D341Med (cell line): ENCODE measurements at places on chromosomes 16 and 17.

- DNase-seq: no peak
Measured at GRCh38 chr17:65583921-65584603, 22.6 kb upstream of the AXIN2 start.

DNA sequence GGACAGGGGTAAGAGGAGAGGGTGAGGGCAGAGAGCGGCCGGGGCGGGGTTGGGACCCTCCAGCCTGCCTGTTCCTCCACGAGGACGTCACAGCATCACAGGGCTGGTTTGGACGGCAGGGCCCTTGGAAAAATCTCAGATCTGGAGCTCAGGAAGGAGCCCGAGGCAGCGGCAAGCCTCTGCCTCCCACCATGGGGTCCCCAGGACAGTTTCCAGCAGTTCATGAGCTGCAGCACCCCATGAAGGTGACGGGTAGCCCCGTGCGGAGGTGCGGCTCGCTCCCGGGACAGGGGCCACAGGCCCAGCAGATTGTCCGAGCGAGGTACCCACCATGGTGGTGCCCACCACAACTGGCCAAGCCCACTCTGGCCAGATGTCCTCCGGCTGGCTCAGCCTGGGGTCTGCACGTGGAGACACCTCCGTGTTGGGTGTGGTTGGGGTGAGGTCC, 21.3 kb downstream of the TPSD1 start:
- no peak for DNase-seq

GRCh38 chr16:53892155-53892554, 188.2 kb downstream of the FTO start:
- DNase-seq: peak; percentile 60

- no peak for DNase-seq
Measured at GRCh38 chr16:89624777-89625761, 11.6 kb downstream of the DPEP1 start.

GRCh38 chr17:250487-251300, 69.2 kb upstream of the DOC2B start:
- no peak for DNase-seq

DNA sequence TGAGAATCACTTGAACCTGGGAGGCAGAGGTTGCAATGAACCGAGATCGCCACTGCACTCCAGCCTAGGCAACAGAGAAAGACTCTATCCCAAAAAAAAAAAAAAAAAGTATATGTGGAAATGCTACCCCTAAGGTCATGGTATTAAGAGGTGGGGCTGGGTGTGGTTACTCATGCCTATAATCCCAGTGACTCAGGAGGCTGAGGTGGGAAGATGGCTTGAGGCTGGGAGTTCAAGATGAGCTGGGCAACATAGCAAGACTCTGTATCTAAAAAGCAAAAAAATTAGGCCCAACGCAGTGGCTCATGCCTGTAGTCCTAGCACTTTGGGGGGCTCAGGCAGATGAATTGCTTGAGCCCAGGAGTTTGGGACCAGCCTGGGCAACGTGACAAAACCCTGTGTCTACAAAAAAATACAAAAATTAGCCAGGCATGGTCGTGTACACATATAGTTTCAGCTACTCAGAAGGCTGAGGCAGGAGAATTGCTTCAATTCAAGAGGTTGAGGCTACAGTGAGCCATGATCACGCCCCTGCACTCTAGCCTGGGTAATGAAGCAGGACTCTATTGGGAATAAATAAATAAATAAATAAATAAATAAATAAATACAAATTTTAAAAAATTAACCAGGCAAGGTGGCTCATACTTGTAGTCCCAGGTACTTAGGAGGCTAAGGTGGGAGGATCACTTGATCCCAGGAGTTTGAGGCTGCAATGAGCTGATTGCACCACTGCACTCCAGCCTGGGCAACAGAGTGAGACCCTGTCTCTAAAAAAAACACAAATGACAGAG, 32.3 kb upstream of the NUFIP2 start:
- no peak for DNase-seq

DNA sequence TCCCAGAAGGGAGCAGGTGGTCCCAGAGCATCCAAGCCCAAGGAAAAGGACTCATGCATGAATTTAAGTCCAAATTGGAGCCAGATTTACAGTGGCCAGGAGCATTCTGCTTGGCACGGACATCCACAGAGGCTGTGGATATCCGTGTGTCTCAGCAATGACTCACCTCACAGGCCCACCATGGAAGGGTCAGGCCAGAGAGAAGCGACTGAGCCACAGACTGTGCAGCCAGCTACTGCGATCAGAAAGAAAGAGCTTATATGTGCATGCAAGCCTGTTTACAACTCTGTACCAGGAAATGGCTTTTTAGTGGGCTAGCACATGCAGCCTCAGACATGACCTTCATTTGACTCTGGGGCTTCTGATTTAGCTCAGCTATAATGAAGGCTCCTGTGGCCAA, 231.0 kb downstream of the C16orf95 start:
- DNase-seq: no peak

- DNase-seq: no peak
Measured at GRCh38 chr16:59864981-59865666, 1131.0 kb upstream of the GOT2 start.

GRCh38 chr16:55872130-55872529, 3.0 kb downstream of the CES5A start:
- DNase-seq: no peak

- DNase-seq: peak; percentile 86
Measured at GRCh38 chr16:1333149-1333812, at the start of gene BAIAP3. Gene BAIAP3, plus strand, starts transcription at chr16:1333645. Its CDS starts 4,905 bp downstream, at chr16:1338550.

DNA sequence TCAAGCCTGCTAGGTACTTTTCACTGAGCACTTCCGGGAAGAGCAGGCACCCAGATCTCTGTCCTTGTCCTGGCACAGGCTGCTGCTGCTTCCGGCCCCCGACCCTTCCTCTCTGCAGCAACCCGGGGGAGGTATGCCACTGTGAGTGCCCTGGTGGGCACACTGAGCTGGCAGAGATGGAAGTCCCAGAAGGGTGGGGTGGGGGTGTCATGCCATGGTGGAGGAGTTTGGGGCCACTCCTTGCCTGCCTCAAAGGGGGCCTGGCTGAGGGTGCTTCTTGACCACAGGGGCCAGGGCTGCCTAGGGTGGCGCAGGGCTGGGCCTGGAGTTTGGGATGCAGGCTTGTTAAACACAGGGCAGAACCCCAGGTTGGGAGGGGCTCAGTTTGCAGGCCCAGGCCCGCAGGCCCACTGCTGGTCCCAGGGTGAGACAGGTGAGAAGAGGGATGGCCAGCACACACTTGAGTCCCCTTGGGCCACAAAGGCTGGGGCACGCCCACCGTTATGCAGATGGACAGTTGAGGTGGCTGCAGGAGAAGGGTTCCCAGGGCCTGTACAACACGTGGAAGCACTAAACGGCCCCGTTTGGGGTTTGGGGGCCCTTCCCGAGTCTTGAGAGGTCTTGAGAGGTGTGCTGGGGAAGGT, 8.7 kb downstream of the TMEM235 start:
- DNase-seq: no peak

- no peak for DNase-seq
Measured at GRCh38 chr17:27811961-27812360, 11.6 kb upstream of the NOS2 start.

- peak; percentile 24 for DNase-seq
Measured at GRCh38 chr17:44359006-44359405, 4.6 kb downstream of the FAM171A2 start.

GRCh38 chr17:77445760-77446532, 305.2 kb downstream of the SEC14L1 start:
- DNase-seq: no peak

GRCh38 chr16:2798723-2799204, 494 bp downstream of the PRSS41 start:
- peak; percentile 28 for DNase-seq

DNA sequence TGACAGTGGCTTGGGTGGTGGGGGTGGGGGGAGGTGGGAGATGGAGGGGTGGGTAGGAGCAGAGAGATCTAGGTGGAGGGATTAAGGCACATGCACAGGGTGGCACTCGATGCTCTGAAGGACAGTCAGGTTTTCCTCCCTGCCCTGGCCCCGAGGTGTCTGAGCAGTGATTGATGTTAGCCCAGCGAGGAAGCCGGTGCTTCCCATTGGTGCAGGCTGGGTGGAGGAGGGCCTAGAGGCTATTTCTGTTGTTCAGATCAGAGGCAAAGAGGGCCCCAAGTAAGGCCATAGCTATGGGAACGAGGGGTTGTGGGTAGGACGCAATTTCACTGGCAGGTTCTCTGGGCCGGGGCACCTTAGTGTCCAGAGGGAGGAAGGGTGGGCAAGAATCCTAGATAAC, 23.1 kb downstream of the CACNA1G start:
- DNase-seq: no peak

- no peak for DNase-seq
Measured at GRCh38 chr17:66545918-66546317, 243.5 kb downstream of the PRKCA start.

DNA sequence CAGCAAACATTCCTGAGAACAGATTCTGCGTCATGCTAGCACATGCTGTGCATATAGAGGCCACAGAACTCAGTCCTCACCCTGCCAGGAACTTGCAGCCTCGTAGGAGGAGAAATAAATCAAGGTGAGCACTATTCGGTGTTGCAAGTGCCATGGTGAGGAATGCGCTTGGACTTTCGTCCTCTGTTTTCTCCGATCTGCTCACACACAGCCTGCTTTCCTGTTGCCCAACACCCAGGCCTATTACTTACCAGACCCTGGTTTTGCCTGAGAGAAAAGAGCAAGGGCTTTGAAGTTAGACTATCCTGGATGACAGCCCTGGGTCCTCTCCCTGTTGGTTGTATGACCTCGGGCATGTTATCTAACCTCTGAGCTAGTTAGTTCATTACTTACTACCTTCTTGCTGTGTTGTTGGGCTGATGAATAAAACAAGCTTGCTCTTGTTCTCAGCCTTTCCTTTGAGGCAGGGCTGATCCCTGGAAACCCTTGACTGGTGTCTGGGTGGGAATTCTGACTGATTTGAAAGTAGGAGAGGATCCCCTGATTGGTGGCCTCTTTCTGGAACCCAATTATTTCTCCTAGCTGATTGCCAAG, 2.9 kb downstream of the ACSF2 start:
- DNase-seq: no peak

GRCh38 chr16:10750793-10751192, 7.2 kb downstream of the NUBP1 start:
- DNase-seq: no peak

- DNase-seq: no peak
Measured at GRCh38 chr17:77375917-77376651, 235.3 kb downstream of the SEC14L1 start.

DNA sequence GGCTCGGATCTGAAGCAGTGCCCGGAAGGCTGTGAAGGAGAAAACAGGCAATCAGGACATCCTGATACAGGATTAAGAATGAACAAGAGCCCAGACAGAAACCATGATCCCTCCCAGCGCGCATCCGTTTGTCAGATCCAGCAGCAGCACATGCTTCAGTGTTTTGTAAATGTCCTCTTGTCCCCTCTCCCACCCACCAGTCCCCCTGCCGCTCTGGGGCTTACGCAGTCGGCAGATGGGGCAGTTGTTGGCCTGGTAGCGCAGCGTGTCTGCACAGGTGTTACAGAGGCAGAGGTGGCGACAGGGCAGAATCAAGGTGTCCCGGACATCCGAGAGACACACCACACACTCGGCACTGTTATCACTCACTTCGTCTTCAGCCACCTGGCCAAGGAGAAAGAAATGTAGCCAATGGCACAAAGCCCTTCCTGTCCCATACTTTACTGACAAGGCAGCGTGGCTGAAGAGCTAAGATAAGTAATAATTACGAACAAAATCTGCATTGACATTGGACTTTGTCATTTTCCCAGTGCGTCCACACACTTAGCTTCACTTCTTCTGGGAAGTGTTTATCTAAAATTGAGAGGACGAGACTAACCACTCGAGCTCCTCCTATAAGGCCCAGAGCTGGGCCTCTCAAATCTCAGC, 20.7 kb upstream of the FOXJ1 start:
- DNase-seq: no peak

DNA sequence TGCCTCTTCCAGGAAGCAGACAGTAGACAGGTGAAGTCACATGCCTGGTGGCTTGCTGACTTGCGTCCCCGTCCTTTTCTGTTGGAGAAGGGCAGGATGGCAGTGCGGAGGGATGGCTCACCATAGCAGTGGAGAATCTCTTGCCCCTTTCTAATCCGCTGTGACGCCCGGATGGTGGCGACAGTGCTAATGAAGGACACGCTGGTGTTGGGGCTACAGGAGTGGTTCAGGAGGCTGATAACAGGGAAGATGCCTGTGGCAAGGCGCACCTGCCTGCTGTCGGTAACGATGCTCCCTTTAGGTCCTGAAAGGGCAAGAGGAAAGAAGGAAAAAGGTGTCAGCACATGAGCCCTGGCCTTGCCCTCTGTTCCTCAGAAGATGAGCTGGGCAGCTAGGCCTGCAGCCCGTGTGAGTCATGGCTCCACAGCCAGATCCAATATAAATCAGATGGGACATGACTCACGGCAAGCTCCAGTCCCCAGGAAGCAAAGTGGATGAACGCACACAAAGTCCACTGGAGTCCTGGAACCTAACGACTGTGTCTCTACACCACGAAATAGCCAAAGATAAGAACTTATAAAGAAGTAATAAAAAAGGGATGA, 25.5 kb downstream of the SERPINF1 start:
- DNase-seq: no peak

DNA sequence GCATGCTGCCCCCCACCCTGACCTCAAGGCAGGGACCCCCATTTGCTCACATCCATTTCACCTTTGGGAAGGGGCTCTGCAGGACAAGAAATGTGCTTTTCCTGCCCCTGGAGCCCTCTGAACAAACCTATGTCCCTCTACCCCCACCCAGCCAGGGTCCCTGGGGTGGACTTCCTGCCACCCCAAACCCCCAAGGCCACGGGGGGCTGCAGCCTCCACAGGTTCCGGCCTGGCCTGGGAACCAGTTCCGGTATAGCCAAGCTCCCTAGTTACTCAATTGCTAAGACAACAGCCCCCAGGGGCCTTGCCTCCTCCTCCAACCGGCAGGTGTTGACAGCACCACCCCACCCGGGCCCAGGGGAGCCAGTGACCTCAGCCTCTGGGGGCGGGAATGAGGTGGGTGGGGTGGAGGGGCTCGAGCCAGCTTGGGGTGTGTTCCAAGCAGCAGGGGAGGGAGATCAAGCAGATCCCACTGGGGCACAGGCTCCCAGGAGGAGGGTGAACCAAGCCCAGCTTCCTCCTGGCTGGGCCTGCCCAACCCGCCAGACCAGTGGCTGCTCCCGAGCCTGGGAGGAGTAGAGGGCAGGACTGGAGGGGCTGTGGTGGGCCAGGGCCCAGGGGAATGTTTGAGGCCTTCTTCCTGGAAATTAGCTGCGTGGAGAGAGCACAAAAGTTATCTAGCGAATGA, 6.6 kb downstream of the PNMT start:
- peak; percentile 95 for DNase-seq

- peak; percentile 49 for DNase-seq
Measured at GRCh38 chr17:42288803-42289610, 709 bp downstream of the STAT5A start.

DNA sequence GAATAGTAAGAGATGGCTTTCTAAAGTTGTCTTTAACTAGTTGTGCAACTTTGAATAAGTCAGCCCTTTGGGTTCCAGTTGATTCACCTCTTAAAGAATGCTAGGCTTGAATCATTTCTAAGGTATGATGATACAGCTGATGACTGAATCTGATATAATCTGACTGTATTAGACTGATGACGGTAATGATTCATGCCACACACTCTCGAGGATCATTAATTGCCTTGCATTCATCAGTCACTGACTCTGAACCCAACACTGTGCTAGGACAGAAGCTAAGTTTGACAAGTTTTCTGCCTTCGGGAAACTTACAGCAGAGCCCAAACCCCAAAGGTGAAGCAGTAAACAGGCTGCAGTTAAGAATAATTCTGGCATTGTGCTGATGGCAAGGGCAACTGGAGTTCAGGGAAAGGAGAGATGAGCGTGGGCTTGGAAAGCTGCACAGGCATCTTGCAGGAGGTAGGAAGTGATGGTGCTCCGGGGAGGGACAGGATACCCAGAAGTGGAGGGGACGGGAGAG, 25.8 kb downstream of the ASIC2 start:
- no peak for DNase-seq
